ENCODE measurements at places on chromosomes 6 and 20. TPM values are rescaled to one million over a fixed set of nuclear protein-coding genes. Genes with fewer than 3 reads are reported as not detected.

- DNase-seq, result no peak
These were observed 109.3 kb upstream of the FAM83B start for GRCh38 chr6:54737247-54737646.

DNA sequence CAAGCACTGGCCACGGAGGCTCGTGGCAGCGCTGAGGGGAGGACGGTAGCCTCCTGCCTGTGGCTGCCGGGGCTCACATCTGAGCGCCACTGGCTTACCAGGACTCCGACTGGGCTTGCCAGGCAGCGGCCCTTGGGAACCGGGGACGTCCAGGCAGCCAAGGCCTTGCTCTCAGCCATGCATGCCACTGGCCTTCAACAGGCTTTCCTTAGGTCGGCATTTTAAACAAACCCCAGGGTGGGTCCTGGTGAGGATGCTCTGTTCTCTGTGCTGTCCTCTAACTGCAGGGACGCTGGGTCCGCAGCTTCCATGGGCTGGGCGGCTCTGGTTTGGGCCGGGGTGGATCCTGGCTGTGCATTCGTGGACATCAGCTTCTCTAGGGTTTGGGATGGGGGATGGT is 59.1 kb upstream of the BHLHE23 start:
- no peak for DNase-seq

- DNase-seq, result no peak
These were observed 977.7 kb upstream of the SLC35B3 start for GRCh38 chr6:9412951-9413559.

- DNase-seq, result no peak
These were observed 79.5 kb downstream of the ZMYND8 start for GRCh38 chr20:47276851-47277534.

DNA sequence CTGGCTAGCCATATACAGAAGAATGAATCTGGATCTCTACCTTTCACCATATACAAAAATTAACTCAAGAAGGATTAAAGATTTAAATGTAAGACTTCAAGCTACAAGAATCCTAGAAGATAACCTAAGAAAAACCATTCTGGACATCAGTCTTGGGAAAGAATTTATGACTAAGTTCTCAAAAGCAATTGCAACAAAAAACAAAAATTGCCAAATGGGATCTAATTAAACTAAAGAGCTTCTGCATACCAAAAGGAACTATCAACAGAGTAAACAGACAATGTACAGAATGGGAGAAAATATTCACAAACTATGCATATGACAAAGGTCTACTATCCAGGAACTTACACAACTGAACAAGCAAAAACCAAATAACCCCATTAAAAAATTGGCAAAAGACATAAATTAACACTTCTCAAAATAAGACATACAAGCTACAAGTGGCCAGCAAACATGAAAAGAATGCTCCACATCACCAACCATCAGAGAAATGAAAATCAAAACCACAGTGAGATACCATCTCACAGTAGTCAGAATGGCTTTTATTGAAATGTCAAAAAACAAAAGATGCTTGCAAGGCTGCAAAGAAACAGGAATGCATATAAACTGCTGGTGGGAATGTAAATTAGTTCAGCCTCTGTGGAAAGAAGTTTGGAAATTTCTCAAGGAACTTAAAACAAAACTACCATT is 66.8 kb upstream of the RSPO3 start:
- no peak for DNase-seq

- DNase-seq, result no peak
These were observed 24.5 kb downstream of the YTHDF1 start for GRCh38 chr20:63191400-63191799.

DNA sequence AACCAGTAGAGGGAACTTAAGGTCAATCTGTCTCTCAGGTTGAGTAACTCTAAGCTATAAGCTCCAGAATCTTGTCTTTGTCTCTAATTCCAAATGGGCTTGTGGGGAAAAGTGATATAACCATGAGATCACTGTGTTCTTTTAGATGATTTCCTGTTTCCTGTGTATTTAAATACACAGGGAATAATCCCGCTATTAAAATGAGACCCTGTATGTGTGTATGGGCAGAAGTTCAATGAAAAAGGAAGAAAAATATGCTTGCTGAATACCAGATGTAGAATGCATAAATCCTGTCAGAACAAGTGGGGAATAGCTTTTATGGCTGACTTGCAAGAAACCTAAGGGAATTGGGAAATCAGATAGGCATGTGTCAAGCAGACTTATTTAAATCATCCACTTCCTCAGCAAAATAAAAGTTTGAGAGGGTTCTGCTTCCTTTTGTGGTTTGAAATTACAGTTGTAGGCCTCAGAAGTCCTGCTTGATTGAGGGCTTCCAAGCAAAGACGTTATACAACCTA is 164.7 kb upstream of the PDE7B start:
- DNase-seq, result no peak

GRCh38 chr6:166005944-166006899 is 161.4 kb downstream of the TBXT start:
- DNase-seq, result no peak

DNA sequence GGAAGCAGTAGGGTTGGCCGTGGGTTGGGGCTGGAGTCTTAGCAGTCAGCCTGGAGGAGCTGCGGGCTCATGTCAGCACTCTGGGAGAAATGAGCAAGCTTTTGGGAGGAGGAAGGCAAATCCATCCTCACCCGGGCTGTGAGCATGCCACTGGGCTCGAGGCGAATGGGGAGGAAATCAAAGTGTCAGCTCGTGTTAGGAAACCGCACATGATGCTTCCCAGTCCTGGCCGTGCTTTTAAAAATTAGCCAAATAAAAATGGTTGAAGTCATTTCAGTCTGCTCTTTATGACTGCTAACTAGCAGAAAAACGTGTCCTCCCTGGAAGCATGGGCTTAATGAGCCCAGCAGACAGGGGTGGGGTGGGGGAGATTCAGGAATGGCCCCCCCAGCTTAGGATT is 98.1 kb downstream of the NFATC2 start:
- DNase-seq, result no peak

DNA sequence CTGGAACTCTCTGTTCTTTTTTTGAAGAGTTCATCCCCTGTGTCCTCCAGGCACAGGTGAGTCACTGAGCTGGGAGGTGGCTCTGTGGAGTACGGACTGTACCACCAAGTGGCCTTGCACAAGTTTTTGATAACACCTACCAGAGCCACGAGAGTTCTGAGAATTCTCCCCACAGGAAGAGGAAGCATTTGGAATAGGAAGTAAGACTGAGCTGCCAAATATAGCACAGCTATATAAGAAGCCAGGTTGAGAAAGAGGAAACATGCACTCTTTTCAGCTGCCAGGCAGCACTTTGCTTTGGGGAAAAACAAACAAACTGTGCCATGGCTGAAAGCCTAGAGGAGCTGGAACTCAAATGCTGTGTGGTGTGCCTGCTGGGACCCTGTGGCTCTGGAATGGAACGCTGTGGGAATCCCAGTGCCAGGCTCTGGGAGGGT is 70.8 kb upstream of the RIPOR2 start:
- no peak for DNase-seq

DNA sequence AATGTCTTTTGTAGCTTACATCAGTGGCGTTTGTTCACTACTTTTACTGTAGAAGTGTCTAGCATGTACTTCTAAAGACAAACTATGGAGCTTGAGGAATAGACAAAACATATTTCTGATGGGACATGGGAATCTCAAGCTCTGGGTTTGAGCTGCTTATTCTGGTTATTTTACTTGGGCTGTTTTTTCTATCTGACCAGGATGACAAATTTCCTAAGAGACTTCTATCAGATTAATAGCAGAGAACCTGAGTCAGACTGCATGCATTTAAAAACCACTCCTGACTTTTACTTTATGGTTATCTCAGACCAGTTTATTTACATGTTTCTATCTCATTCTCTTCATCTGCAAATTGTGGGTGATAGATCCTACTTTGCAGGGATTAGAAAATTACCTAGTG is 1282.3 kb upstream of the GJE1 start:
- no peak for DNase-seq

DNA sequence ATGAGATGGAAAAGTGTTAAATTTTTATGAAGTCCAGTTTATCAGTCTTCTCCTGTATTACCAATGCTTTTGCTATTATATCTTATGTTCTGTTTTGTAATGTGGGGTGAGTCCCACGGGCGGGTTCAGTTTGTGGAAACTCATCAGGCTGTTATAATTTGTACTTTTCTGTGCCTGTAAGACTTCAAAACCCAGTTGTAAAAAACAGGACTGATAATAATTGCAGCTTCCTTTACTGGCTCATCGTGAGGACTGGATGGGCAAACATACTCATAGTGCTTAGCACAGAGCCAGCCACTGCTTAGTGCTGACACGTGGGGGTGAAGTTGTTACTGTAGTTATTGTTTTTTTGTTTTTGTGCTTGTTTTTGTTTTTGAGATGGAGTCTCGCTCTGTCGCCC is 45.6 kb downstream of the TGM2 start:
- DNase-seq, result no peak

DNA sequence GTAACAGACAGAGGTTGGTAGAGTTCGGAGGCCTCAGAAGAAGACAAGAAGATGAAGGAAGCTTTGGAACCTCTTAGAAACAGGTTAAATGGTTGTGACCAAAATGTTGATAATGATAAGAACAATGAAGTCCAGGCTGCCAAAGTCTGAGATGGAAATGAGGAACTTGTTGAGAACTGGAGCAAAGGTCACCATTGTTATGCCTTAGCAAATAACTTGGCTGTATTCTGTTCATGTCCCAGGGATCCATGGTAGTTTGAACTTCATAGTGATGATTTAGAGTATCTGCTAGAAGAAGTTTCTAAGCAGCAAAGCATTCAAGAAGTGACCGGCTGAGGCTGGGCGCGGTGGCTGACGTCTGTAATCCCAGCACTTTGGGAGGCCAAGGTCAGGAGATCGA is 11.1 kb upstream of the LSM14B start:
- DNase-seq, result no peak

GRCh38 chr20:52269321-52269720 is 77.7 kb upstream of the ZFP64 start:
- DNase-seq, result no peak

GRCh38 chr6:137415834-137416190 is 78.4 kb downstream of the OLIG3 start:
- no peak for DNase-seq

DNA sequence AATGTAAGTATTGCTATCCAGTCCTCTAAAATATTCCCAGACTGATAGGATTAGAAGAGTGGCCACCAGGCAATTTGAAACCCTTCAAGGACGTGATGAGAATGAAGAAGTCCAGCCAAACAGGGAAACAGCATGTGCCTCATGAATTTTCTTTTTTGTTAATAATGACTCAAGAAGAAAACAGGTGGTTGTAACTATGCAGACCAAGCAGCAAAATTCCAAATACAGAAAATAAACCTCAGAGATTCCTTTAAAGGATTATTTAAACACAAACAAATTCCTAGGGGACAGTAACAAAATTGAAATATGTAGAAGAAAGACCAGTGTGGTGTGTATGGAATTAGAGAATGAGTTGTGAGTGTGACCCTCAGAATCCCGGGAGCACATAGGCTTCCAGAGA is 239.2 kb downstream of the KCNQ5 start:
- DNase-seq, result no peak

- no peak for DNase-seq
These were observed 51.4 kb downstream of the ZDHHC14 start for GRCh38 chr6:157432231-157432891.

GRCh38 chr20:35021063-35021462 is 65.4 kb downstream of the MYH7B start:
- DNase-seq, result no peak

GRCh38 chr20:38941726-38942389 is 15.6 kb downstream of the FAM83D start:
- DNase-seq, result no peak

GRCh38 chr6:111663692-111664564 is 58.2 kb upstream of the TRAF3IP2 start:
- no peak for DNase-seq

DNA sequence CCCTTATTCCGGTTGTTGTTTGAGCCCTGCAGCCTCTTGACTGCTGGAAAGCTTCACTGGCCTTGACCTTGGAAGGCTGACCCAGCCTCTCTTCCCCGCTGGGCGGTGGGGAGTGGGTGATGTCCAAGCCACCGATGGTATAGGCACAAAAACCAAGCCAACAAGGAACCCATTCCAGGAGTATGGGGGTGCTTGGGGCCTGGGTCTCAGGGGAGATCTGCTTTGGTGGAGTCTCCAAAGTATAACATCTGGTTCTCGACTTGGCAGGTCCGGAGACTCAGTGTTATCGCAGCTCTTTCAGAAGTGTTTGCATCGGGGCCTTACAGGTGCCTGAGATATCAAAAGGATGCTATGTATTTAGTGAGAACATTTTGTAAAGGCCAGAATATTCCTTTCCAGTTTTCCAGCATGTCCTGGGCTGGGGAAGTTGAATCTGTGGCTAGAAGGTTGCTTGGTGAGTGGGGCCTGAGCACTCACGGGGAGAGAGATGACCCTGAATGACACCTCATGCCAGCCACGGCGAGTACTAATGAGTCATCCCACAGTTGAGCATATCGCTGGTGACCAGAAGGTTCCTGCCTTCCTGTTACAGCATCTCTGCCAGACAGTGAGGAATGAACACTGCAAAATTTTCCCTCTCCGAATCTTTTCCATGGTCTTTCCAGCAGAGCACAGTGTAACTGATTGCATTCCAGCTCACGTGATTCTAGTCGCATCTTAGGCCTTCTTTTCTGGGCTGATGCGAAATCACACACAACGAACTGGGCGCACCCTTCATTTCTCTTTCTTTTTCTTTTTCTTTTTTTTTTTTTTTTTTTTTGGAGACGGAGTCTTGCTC is 133.9 kb downstream of the ZDHHC14 start:
- DNase-seq, result no peak

DNA sequence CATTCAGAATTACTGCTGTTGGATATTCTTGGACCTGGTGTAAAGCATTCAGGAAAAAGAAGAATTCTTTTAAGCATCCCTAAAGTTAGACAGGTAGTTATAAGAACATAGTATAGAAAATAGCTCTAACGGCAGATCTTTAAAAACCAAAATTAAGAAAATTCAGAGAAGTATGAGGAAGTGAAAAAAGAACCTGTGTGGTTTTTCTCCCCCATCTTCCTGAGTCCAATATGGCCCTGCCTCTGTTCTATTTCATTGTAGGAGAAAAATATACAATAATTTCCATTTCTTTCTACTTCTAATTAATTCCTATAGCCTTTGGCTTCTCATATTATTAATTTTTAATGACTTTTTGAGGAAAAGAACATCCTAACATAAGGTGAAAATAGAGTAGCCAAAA is 47.1 kb downstream of the FHL5 start:
- no peak for DNase-seq

DNA sequence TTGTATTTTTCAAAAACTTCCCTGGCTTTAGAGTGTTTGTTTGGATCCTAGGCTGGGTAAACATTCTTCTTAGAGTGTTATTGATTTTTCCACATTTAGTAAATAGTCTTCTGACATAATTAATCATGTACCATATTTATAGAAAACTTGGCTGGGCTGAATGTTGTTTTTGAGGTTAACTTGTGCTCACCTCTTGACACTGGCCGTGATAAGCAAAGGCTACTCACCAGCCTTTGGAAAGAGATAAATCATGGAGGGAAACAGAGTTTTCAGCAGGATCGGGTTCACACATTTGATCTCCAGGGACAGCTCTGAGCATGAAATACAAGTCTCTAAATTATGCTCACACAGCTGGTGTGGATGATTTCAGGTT is 6.2 kb upstream of the CD93 start:
- DNase-seq, result no peak

The MYLK2 gene
- total RNA-seq, result not detected

The NOP56 gene
- 63.7 TPM for total RNA-seq

The NR2E1 gene
- total RNA-seq, result not detected

The CYP21A2 gene
- total RNA-seq, result 29.6 TPM

The TSBP1 gene
- total RNA-seq, result not detected

The C4A gene
- total RNA-seq, result 1,584 TPM

The TAB2 gene
- 25.6 TPM for total RNA-seq

The BTNL2 gene
- not detected for total RNA-seq

The FAM83D gene
- 2.8 TPM for total RNA-seq

The KIF25 gene
- total RNA-seq, result not detected

The OVOL2 gene
- not detected for total RNA-seq

The MYB gene
- total RNA-seq, result 19.8 TPM

The WFDC10B gene
- total RNA-seq, result not detected

All from liver (tissue), 10 donors.